Activated CD8-positive, alpha-beta memory T cell treated with anti-CD3 and anti-CD28 coated beads for 4 hours (primary cell): ENCODE measurements at places on chromosomes 5 and 9.

- no peak for DNase-seq
These were observed 124.3 kb upstream of the SLC25A48 start for GRCh38 chr5:135710045-135710675.

DNA sequence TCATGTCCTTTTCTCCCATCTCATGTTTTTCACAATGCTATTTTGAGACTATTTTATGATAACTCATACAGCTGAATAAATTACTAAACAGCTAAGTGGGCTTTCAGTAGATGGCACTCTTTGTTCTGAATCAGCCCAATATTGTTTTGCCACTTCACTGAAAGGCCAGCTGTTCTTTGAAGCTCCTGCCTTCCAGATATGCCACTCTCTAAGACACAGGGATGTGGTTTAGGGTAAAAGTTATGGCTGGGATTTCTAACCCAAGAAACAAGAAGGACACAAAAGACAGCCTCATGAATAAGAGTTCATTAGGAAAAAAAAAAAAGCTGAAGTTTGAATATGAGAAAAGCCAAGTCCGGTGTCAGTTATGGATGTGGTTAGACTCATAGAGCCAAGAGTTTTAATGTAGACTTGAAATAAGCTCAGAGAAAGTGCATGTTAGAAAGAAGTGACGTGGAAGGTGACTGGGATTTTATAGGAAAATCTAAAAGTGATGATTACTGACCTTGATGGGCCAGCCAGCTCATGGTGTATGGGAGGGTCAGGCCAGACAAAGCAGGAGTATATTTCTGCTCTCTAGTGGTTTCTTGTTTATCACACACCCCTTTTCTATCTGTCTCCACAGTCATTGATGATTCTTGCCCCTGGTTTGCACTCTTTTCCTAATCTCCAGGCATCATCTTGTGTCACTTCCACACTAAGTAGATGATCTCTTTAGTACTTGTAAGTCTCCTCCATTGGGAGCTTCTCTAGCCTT, 488.5 kb downstream of the NR2F1-AS1 start:
- no peak for DNase-seq

DNA sequence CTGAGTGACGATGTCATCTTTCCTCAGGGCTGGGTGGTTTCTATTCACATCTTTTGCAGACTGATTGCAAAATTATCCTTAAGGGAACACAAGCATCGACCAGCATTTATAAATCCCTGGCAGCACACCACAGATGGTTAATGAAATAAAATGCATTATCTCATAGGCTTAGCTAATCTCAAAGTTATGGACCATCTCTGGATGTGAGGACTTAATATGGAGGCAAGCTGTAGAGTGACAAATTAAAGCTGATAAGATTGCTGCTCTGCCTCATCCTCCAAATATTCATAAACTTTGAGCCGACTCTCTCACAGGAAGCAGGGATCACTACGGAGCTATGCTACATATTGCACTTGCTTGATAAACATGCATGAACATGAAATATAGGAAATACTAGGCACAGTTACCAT, 663.2 kb upstream of the RGMB start:
- DNase-seq, result no peak

- no peak for DNase-seq
These were observed 36.5 kb upstream of the ANKRD18A start for GRCh38 chr9:38656896-38657295.

DNA sequence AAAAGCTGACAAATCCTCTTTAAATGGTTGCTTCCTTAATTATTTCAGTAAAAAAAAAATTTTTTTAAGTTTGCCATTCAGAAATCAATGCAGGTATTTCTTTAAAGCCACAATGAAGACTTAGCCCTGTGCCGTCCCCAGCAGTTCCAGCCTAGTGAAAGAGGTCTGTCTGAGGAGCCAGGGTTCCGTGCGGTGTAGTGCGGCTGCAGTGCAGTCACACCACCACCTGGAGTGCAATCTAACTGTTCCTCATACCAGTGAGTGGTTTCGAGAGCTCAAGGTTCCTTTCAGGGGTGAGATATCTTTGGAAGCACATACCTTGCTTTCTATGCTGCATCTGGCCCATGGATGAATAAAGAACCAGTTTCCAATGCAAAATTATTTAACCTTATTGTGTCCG, 87.5 kb downstream of the FANCC start:
- no peak for DNase-seq

DNA sequence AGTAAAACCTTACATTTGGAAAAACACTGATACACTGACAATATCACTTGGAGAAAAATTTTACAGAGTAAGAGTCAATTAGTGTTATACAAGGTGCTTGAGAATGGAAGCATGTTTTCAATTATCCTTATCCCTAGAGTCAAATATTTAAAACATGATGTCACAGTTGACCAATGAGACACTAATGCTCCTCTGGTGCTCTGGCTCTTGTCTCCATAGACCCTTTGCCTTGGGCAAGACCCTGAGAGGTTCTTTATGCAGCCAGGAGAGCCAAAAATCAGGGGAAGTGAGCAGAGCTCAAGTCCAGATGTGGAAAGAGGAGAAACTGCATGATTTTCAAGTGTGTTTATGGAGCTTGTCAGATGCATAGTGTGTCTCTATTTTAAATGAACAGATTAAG, 153.9 kb downstream of the MARCHF11 start:
- no peak for DNase-seq

DNA sequence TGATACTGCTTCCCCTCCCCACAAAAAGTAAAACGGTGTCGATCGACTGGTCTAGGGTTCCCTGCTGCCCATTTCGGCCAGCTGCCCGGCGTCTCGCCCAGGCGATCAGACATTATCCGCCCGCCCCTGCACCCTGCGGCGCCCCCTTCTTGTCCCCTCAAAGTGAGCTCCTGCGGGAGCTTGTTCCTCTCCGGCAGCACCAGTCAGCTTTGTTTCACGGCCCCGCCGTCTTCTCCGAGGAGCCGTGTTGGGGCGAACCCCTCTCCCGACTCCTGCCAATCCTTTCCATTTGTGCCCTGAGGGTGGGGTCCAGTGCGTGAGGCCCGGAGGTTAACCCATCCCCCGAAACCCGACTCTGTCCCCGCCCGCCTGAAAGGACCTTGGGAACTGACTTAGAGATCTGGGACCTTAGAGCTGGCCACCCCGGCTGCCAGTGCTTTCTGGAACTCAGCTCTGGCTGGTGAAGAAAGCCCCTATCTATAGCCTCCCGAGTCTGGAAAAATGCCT, 518 bp downstream of the UBE2B start:
- no peak for DNase-seq

GRCh38 chr9:5835808-5836207, 2.9 kb upstream of the ERMP1 start:
- DNase-seq, result no peak

DNA sequence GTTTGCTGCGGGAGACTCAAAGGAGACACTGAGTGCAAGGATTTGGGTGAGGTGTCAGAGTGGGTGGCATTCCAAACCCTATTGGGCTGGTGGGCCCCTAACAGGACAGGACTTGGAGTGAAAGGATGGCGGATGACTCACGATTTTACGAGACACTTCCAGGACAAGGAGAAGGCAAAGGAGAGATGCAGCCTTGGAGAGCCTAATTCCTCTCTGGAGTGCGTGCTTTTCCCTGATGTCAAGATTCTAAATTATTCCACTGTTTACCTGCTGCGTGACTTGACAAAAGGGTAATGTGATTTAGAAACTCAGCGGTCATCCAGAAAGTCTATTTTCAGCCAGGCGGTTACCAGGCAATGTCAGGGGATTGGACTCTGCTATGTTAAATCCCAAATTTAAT, 41.6 kb upstream of the CD180 start:
- no peak for DNase-seq

DNA sequence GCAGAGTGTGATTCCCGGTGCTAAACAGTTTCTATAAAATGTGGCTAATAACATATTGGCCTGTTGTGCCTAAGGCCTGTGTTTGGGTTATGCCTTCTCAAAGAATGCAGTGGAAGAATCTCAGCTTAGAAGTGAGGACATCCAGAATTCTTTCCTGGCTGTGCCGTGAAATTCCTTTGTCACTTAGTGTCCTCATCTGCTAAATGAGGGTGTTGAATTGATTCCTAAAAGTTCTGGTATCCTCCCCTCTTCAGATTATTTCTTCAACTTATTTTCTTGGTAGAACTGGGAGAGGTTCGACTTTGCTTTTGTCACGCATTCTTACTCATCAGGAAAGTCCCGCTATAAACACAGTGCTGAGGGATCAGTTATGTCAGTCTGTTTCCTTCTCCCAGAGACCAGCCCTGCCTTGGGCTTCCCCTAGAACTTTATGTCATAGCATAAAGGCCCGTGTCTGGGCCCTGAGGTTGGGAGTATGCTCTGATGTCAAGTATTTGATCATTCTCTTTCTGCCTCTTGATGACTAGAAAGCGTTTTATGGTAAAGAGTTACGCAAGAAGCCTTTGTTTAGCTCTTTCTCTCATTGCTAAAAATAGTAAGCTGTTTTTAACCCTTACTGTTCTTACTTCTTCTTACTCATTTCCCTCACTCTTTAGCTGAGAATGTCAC, 29.5 kb downstream of the MTAP start:
- no peak for DNase-seq

DNA sequence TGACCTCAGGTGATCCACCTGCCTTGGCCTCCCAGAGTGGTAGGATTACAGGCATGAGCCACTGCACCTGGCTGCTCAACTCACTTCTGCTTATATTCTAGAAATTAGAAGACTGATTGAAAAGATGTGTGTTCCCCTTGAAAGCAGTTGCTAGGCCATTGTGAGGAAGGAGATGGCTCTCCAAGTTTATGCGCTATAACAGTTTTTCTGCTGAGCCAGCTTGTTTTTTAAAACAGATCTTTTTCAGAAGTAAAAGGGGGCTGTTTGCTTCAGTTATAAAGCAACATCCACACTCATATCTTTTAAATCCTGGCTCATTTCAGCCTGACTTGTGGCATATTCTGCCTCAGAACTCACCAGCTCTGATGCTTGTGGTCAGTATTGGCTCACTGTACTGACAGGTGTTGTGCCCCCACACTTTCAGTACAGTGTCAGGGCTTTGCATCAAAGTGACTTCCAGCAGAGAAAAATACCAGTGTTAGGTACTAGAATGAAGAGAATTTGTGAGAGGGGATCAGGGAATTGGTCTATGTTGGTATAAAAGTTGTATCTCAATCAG, 49.4 kb downstream of the NUP214 start:
- no peak for DNase-seq

- no peak for DNase-seq
These were observed 18.2 kb downstream of the VLDLR start for GRCh38 chr9:2639786-2640185.
